ENCODE measurements at places on chromosomes 4 and X.

GRCh38 chrX:154020536-154021115 is 924 bp upstream of the IRAK1 start:
- DNase-seq: no peak

GRCh38 chr4:167897116-167897515 is 195.2 kb upstream of the ANXA10 start:
- DNase-seq: no peak

DNA sequence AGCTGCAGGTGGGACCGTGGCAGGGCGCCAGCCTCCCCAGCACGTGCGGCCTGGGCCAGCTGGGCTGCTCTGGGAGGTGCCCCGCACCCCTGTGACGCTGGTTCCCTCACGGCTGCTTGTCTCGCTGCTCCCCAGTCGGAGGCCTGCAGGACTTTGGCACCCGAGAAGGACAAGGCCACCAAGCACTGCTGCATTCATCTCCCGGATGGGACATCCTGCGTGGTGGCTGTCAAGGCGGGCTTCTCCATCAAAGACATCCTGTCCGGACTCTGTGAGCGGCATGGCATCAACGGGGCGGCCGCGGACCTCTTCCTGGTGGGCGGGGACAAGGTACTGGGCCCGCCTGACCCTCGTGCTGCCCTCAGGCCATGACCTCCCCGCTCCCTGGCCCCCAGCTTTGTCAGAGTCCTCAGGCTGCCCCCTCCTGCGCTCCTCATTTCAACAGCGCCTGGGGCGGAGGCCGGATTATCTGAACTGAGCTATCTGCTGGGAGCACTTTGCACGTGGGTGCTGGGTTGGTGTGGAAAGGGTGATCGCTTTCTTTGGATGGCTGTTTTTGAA is 19.4 kb upstream of the HGFAC start:
- DNase-seq: no peak

DNA sequence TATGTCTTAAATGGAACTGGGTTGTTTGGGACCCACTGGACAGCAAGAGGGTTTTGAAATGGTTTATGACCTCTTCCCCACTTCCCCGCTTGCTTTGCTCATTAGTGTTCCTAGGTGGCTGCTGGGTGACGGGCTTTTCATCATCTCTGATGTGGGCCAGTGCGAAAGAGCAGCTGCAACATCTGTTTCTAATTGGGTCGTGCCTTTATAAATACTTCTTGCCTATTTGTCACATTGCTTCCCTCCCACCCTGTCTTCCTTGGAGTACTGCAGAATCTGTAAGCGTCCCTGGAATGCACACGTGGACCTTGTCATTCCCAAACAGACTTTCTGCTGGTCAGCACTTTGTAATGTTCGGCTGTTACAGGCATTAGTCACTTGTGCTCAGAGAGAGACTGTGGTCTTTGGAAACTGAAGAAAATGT is 35.2 kb downstream of the SEPTIN11 start:
- DNase-seq: no peak

DNA sequence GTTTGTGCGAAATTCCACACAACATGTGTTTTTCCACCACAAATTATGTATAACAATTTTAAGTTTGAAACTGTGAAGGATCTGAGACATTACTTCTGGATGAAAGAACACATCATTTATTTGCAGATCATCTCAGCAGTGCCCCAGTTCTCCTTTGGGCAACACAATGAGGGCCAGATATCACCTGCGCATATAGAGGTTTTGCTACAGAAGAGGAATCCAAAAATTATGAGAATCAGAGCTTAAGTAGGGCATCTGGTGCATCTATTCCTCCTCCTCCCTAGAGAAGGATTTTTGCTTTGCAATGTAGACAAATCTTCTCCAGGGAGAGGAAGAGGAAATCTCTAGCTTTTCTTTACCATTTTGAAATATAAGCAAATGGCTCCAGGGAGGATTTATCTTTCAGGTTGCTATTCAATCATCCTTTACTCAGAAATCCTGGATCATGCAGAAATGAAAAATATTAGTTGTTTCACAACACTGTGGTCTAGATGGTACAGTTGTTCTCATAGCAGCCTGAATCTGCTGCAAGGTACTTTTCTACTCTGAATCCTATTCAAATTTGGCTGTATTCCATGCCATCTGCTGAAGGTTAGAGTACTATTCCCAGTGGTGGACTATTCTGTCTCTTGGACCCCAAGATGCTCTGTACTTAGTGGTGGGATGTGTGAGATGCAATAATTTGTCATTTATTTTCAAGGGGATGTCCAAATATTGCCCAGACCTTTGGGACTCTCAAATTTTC is 132.1 kb downstream of the SNCA start:
- DNase-seq: no peak

DNA sequence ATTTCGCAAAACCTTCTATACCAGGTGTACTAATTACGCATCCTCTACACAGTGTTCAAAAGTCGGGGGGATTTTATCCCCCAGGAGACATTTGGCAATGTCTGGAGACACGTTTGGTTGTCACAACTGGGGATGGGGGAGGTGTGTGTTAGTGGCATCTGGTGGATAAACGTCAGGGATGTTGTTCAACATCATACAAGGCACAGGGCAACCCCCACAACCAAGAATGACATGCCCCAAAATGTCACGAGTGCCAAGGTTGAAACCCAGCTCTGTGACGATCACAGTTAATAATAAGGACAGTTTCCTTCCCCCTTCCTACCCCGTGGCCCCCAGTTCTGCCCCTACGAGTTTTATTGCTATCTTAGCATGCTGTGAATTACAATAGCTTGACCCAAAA is 15.9 kb upstream of the SEL1L3 start:
- no peak for DNase-seq

All from activated naive CD4-positive, alpha-beta T cell (primary cell).